ENCODE measurements at places on chromosomes 4 and X.

DNA sequence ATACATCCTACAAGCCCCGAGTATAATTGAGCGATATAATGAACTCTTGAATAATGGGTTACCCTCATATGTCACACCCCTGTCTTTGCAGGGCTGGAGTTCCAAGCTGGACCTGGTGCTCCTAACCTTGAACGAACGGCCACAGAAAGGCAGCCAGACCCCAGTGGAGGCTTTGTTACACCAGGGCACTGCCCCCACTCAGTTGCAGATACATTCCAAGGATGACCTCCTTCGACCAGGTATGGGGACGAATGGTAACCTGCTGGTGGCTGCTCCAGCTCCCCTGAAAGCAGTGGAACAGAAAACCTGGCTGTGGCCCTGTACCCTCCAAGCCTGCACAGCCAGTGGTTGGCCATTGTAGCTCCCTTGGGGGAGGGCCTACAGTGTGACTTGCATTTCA lies 56.6 kb upstream of the CCDC149 start:
- DNase-seq, result no peak

GRCh38 chr4:40232610-40233009 lies 35.8 kb downstream of the RHOH start:
- no peak for DNase-seq

- no peak for DNase-seq
Observed at GRCh38 chr4:62909238-62909637, 1500.0 kb downstream of the TECRL start.

DNA sequence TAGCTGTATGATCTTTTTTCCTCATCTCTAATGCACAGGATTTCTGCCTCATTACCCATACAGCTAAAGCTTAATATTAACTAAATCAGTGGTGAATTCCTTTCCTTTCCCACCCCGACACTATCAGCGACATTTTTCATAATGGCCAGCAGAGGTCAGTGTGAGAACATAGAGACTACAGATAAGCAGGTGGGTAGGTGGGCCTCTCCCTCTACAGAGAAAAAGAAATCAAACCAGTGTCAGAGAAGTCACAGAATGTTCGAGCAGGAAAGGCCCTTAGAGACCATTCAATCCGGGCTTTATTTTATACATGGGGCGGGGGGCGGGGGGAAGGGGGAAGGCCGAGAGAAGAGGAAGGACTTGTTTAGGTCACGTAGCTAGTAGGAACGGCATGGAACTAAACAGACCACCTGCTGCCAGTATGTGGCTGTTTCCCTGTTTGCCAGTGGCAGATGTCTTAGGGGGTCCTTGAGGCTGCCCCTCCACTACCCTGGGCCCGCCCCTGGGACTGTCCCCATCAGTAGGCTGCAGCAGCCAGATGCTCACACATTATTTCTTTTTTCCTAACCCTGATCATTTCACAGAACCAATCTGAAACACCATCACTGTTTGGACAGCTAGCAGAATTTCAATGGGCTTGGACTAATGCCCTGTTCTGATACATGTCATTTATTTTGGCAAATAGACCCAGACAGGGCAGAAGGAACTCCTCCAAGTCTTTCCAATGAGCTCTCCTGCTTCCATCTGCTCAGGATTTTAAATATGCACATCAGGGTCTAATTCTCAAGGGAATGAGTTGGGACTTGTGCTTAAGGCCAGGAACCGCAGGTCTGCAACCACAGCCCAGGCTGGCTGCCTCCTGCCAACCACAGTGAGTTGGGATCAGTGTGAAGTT lies 133.4 kb downstream of the ATG4A start:
- DNase-seq, result peak; percentile 11

DNA sequence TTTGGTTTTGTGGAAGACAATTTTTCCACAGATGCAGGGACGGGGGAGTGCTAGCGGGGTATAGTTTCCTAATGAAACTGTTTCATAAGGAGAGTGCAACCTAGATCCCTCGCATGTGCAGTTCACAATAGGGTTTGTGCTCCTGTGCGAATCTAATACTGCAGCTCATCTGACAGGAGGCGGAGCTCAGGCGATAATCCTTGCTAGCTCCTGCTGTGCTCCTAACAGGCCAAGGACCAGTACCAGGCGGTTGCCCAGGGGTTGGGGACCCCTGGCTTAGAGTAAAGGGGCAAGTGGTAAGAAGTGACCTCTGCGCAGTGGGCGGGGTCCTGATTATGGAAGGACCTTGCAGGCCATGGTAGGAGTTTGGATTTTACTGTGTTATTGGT lies 3.8 kb downstream of the SCML1 start:
- no peak for DNase-seq

DNA sequence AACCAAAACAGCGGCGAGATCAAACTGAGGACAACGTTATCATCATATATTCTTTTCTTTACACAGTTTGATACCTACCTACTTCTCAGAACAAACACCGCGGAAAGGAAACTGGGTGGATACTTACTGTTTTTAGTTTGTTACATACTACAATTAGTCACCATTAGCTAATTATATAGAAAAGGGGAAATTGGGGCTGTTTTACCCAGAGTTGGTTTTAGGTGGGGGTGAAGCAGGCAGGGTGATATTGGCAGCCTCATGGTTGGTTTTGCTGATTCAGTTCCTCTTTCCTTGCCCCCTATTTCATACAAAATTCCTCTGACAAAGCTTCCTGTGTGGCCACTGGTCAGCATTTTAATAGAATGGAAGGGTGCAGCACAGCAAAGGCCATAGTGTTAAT lies 77.8 kb downstream of the SORBS2 start:
- no peak for DNase-seq

DNA sequence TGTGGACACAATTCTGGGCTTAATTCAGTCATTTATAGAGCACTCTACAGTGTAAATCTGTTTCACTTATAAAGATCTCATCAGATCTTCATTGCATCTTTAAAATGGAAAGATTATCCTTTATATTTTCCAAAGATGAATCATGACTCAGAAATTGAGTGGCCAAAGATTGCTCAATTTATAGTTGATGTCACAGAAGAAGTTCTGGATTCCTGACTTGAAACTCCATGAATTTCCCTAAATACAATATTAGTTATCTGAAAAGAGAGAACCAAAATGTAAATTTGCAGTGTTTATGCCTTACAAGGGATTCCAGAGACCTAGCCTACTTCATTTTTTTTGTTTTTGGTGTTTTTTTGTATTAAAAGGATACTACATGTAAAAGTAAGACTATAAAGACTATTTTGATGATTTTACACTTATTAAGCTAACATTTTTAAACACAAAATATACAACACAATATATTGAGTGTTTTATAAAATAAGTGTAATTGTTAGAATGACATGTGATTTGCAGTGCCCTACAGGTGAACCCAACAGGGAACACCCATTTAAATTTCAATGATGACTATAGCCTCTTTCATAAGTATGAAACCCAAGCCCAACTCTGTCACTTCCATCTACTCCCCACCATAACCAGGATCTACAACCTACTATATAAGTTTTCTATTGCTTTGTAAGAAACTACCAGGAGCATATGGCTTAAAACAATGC lies 183.5 kb downstream of the PCDH7 start:
- DNase-seq, result peak; percentile 52

- DNase-seq, result no peak
Observed at GRCh38 chr4:120001850-120002249, 64.8 kb downstream of the MAD2L1 start.

- no peak for DNase-seq
Observed at GRCh38 chrX:148284821-148285220, 215.6 kb upstream of the AFF2 start.

- peak; percentile 7 for DNase-seq
Observed at GRCh38 chr4:176123710-176124407, 58.2 kb downstream of the WDR17 start.

- DNase-seq, result no peak
Observed at GRCh38 chr4:499567-499966, 557 bp downstream of the PIGG start.

DNA sequence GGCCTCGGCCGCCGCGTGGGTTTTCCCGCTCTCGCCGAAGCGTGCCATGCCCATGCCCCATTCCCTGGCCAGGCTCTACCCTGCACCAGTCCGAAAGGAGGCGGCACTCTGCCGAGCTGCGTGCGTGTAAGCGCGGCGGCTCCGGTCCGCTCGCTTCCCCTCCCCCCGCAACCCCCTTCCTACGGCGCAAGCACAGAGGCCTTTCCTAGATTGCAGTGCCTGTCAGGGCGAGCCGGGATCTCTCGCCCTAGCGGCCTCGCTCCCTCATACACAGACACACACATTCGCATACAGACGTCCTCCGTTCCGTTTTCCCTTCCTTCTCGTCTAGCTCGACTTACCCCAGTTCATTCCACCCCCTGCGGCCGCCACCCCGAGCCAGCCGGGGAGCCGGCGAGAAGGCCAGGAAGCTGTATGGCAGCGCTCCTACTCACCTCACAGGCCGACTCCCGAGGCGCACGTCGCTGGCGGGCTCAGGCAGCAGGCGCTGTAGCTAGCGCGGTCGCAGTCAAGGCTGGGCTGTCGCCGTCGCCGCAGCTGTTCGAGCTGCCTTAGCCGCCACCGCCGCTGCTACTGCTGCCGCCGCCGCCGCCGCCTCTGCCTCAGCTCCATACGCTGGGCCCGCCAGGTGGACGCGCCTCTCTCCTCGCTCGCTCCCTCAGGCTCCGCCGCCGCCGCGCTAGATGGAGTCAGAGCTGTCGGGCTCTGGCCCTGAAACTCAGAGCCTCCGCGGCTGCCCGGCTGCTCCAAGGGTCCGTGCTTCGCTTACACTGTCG lies 615 bp downstream of the NEXMIF start:
- DNase-seq, result no peak

DNA sequence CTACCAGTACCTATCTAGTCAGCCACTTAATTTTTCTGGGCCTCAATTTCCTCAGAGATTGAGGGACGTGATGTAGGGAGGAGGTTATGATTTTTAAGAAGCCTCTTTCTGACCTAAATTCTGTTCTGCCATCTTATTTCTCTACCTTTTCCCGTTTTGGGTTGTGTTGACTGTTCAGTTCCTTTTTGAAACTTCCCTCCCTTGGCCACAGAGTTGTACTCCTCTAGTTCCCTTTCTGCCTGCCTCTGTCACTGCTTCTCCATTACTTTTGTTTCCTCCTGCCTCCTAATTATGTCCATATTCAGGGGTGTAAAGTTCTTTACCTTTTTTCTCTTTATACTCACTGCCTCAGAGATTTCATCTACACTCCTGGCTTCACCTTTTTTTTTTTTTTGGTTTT lies 25.4 kb downstream of the CLCN5 start:
- no peak for DNase-seq

DNA sequence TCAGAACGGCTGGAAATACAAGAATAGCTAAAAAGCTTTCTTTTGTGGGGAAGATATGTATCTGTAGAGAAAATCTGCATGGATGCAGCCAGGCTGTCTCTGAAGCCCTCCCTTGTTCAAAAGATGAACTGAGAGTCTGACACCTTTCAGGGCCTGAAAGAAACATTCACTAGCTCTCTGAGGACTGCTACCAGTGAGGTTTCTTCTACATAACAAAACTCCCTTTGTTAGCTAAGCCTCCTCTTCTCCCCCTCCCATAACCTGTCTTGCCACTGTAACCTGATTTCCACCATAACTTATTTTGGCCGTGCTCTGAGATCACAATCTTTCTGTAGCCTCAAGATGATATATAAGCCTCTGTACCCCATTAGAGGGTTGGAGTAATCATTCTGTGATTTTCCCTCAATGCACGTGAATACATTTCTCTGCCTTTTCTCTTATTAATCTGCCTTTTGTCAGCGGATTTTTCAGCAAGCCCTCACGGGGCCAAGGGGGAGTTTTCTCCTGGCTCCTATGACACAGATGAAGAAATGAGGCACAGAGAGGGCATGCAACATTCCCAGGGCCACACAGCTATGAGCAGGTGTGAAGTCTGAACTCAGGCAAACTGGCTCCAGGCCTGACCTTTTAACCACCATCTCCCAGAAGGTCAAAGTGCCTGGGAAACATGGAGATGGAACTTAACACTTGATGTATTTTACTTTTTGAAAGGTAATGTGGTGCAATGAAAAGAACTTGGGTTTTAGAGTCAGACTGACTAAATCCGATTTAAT lies 161.6 kb upstream of the PRDX4 start:
- no peak for DNase-seq

- DNase-seq, result no peak
Observed at GRCh38 chr4:119726505-119726904, 97.9 kb upstream of the PDE5A start.

GRCh38 chr4:184298254-184298653 lies 80.6 kb upstream of the ENPP6 start:
- DNase-seq, result no peak

GRCh38 chr4:147108409-147108808 lies 162.7 kb upstream of the TTC29 start:
- DNase-seq, result no peak

GRCh38 chr4:172963498-172964294 lies 204.9 kb upstream of the GALNT7 start:
- no peak for DNase-seq

- DNase-seq, result no peak
Observed at GRCh38 chr4:103073792-103074438, 2.6 kb downstream of the SLC9B2 start.

DNA sequence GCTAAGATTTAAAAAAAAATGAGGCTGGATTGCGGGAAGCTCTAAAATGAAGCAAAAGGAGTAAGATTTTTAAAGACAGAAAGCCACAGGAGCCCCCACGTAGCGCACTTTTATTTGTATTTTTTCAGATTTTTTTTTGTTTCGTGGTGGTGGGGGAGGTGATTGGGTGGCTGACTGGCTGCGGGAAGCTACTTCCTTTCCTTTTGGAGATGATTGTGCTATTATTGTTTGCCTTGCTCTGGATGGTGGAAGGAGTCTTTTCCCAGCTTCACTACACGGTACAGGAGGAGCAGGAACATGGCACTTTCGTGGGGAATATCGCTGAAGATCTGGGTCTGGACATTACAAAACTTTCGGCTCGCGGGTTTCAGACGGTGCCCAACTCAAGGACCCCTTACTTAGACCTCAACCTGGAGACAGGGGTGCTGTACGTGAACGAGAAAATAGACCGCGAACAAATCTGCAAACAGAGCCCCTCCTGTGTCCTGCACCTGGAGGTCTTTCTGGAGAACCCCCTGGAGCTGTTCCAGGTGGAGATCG lies 908 bp downstream of the PCDH10 start:
- DNase-seq, result no peak

DNA sequence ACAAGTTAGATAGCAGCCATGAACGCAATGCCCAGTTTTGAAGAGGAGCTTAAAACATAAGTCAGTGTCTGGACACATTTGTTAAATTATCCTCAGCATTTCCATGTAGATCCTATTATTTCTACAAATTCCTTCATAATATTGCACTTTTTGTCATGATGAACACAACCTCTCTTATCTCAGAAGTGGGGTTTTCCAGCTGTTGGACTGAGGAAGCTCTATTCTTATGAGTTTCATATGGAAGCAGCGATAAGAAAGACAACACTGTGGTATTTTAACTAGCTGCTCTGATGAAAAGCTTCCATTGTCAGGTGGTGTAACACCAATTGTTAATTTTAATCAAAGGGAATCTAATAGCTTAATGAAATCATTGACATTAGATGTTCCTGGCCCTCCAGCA lies 308.7 kb downstream of the GBA3 start:
- no peak for DNase-seq

- no peak for DNase-seq
Observed at GRCh38 chrX:5341902-5342301, 886.8 kb downstream of the NLGN4X start.
